ENCODE measurements at places on chromosomes 12 and 14.

DNA sequence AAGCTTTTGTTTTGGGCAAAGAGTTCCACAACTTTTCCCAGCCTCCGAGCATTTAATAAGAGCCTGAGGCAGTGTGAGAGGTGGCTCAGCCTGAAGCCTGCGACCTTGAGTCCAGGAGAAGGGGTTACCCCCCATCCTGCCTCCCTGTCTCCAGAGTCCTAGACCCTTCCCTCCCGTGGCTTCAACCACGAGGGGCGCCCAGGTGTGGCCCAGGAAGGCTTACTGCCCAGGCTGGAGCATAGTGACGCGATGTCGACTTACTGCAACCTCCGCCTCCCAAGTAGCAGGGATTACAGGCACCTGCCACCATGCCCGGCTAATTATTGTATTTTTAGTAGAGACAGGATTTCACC is 641 bp downstream of the LRRC43 start:
- no peak for DNase-seq

DNA sequence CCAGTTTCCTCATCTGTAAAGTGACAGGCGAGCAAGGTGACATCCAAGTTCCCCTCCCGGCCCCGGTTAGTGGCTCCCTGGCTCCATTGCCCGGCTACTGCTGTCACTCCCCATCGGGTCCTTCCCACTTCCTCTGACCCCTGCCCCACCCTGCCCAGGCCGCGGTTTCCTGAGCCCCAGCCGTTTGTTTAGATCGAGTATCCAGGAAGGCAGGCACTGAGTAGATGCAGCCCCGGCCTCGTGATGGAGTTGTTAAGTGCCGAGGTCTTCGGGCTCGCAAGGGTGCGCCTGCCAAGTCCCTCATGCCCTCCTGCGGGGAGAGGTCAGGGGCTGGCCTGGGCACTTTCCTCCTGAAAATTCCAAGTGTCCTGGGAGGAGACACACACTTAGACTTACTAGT is 55.4 kb downstream of the TEAD4 start:
- DNase-seq: no peak

DNA sequence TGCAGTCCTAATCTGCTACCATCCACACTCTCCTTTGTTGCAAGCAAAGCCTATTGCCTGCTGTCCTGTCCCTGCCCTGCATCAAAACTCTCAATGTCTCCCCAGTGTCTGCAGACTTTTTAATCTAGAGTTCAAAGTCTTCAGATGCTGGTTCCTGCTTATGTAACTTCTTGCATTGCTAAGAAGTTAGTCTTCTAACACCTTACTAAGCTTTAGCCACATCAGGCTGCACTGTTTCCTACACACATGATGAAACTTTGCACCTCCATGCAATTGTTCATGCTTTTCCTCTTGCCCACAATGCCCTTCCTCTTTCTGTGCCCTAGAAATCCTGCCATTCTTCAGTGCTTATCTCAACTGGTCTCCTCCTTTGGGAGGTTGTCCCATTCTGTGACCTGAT is 16.2 kb upstream of the DICER1 start:
- DNase-seq: no peak

GRCh38 chr14:36998686-36999085 is 173.7 kb downstream of the SLC25A21 start:
- no peak for DNase-seq

GRCh38 chr12:105587237-105587636 is 256.7 kb downstream of the C12orf75 start:
- DNase-seq: no peak

DNA sequence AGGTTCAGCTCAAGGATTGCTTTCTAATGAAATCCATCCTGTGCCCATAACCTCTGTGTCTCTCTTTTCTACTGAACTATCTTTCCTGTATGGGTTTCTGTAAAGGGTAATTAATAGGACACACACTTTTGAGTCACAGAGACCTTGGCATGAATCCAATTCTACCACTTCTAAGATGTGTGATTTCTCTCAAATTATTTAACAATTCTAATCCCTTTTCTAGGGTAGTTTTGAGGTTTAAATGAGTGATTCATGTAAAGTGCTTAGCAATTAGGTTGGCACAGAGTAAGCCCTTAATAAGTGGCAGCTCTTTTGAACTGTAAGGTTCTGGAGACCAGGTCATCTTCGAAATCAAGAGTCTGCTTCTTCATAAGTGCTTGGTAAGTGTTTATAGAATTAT is 202.7 kb downstream of the RASSF9 start:
- DNase-seq: no peak

Measured in germinal center (tissue), 1 donor.